HFFc6 (cell line): ENCODE measurements at places on chromosomes 12 and 14. TPM values are rescaled to one million over a fixed set of nuclear protein-coding genes. Genes with fewer than 3 reads are reported as not detected.

- DNase-seq = no peak
- peaks cover 23% of the 10 kb centered on the region for H3K36me3 ChIP-seq
- H3K27ac ChIP-seq = peak overlapping the region; percentile 24
- H3K4me1 ChIP-seq = peaks cover 4% of the 10 kb centered on the region; the same call in 1 of the 2 replicates
Measured at GRCh38 chr12:55946553-55946952, 15.6 kb downstream of the DGKA start.

- no peaks in the 10 kb centered on the region; the same call in 1 of the 2 replicates for H3K27me3 ChIP-seq
- H3K27ac ChIP-seq = no peak overlapping the region
- no peaks in the 10 kb centered on the region for H3K4me1 ChIP-seq
- H3K4me3 ChIP-seq = no peak overlapping the region
- no peaks in the 10 kb centered on the region for H3K36me3 ChIP-seq
- DNase-seq = no peak
Measured at GRCh38 chr12:118694128-118694775, 287.1 kb upstream of the SRRM4 start.

DNA sequence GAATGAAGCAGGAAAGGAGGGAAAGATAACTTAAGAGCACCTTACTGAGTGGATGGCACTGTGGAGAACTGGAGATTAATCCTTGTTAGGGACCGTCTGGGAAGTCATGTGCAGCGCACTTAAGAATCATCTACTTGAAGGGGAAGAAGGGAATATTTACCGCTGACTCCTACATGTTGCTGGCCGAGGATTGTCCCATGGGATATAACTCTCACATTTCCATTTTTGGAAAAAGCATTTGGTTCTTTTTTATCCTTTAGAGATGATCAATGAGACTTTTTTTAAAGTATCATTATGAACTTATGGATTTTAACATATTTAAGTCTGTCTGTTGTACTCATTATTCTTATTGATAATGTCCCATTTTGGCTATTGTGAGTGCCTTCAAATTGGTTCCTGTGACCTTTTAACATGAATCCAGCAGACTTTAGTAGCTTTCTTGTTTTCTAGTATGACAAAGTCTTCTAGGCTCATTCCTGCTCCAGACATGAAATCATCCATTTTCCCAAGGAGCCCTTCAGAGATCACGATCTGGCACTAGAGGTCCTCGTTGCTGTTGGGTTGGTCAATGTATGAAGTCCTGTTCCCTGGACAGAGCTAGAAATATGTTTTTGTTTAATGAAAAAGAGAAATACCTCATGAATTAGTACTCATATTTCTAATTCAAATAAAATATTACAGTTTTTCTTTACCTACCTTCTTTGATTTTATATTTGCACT is 20.2 kb upstream of the FAM234B start:
- H3K4me1 ChIP-seq = peaks cover 18% of the 10 kb centered on the region
- no peak overlapping the region for H3K27ac ChIP-seq
- H3K36me3 ChIP-seq = no peaks in the 10 kb centered on the region

- H3K27ac ChIP-seq = no peak overlapping the region
- H3K4me3 ChIP-seq = no peak overlapping the region
- no peaks in the 10 kb centered on the region for H3K36me3 ChIP-seq
- H3K27me3 ChIP-seq = peaks cover 4% of the 10 kb centered on the region
- DNase-seq = no peak
- H3K4me1 ChIP-seq = no peaks in the 10 kb centered on the region
Measured at GRCh38 chr12:46177837-46178608, 90.8 kb downstream of the SLC38A1 start.

DNA sequence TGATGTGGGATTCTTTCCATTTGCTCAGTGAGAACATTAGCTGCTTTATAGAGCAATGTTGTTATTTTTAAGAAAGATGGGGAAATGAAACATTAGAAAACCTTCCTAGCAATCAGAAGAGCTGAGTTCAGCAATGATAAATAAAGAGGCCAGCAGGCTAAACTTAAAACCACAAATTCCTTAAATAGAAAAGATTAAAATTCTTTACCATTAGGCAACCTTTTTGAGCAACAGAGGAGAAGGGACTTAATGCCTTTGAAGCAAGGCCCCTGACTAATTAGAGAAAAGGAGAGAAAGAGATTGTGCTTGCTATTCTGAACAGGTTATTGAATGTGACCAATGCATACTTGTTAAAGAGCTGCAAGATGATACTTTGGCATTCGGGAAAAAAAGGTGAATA is 160.8 kb upstream of the LMO3 start:
- H3K4me1 ChIP-seq = no peaks in the 10 kb centered on the region
- peaks cover 8% of the 10 kb centered on the region; the same call in 1 of the 2 replicates for H3K36me3 ChIP-seq
- no peak for DNase-seq
- H3K27me3 ChIP-seq = no peaks in the 10 kb centered on the region

DNA sequence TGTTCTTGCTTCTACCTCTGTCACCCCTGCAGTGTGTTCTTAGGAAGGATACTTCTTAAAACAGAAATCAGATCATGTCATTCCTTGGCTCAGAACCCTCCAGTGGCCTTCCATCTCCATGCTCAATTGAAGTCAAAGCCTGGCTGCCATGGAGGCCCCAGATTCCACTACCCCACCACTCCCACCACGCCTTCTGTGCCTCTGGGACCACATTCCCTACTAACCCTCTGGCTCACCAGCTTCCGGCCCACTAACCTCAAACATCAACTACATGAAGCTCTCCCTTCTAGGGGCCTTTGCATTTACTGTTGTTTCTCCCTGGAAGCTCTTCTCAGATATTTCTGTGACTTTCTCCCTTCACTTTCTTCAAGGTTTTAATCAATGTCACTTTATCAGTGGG is 76.1 kb upstream of the REP15 start:
- H3K4me3 ChIP-seq = no peak overlapping the region
- DNase-seq = no peak
- H3K27me3 ChIP-seq = peaks cover 3% of the 10 kb centered on the region
- H3K27ac ChIP-seq = peak overlapping the region; percentile 62

DNA sequence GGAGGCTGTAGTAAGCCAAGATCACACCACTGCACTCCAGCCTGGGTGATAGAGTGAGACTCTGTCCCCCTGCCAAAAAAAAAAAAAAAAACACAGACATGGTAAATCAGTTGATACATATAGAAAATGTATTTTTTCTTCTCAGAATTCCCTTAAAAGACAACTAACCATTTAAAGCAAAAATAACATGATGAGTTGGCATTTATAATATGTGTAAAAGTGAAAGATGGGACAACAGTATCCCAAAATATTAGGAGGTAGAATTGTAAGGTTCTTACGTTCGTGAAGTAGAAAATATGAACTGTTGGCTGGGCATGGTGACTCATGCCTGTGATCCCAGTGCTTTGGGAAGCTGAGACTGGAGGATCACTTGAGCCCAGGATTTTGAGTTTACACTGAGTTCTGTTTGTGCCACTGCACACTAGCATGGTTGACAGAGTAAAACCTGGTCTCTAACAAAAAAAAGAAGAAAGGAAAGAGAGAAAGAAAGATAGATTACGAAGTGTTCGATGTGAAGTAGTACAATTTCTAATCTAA is 296.7 kb downstream of the FBXL14 start:
- H3K27me3 ChIP-seq = 0 out of 2 replicates have a peak, but pooled peaks cover 3% of the 10 kb centered on the region
- DNase-seq = no peak
- peaks cover 22% of the 10 kb centered on the region for H3K4me1 ChIP-seq
- H3K27ac ChIP-seq = peak overlapping the region; percentile 40
- H3K4me3 ChIP-seq = no peak overlapping the region

GRCh38 chr12:16093825-16094224 is 182.7 kb downstream of the DERA start:
- H3K4me3 ChIP-seq = no peak overlapping the region
- no peak overlapping the region for H3K27ac ChIP-seq
- no peaks in the 10 kb centered on the region for H3K4me1 ChIP-seq
- DNase-seq = no peak
- peaks cover 2% of the 10 kb centered on the region; the same call in 1 of the 2 replicates for H3K27me3 ChIP-seq

- H3K4me3 ChIP-seq = no peak overlapping the region
- no peaks in the 10 kb centered on the region; the same call in none of the 2 replicates for H3K27me3 ChIP-seq
- H3K27ac ChIP-seq = no peak overlapping the region
- no peak for DNase-seq
- no peaks in the 10 kb centered on the region for H3K36me3 ChIP-seq
- no peaks in the 10 kb centered on the region for H3K4me1 ChIP-seq
Measured at GRCh38 chr12:100472325-100472724, 1.3 kb upstream of the NR1H4 start.

DNA sequence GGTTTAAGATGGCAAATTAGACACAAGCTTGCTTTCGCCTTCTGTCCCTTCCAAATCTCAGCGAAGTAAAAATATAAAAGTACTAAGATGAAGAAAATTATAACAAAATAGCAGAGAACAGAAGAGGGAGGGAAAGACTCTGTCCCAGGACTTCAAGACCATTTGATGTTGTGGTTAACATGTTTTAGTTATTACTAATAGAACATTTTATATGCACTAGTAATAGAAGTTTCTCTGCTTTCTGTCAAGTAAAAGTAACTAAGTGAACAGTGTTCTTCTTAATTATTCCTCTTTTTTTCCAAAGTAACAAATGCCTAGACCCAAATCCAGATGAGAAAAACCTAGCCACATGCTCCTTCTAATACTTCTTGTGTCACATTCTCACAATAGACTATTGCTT is 85.1 kb upstream of the DAAM1 start:
- peak overlapping the region; percentile 38 for H3K27ac ChIP-seq
- H3K4me1 ChIP-seq = peaks cover 35% of the 10 kb centered on the region
- H3K36me3 ChIP-seq = no peaks in the 10 kb centered on the region
- H3K4me3 ChIP-seq = peak overlapping the region; percentile 27; the same call in 1 of the 2 replicates
- peaks cover 3% of the 10 kb centered on the region; the same call in 1 of the 2 replicates for H3K27me3 ChIP-seq

GRCh38 chr14:27890259-27890658 is 876.3 kb upstream of the FOXG1 start:
- DNase-seq = no peak
- no peaks in the 10 kb centered on the region for H3K4me1 ChIP-seq
- H3K27me3 ChIP-seq = no peaks in the 10 kb centered on the region
- no peaks in the 10 kb centered on the region for H3K36me3 ChIP-seq

GRCh38 chr12:116320791-116321217 is 43.3 kb upstream of the MED13L start:
- H3K27me3 ChIP-seq = peaks cover 2% of the 10 kb centered on the region
- peak overlapping the region; percentile 98 for H3K27ac ChIP-seq
- H3K4me3 ChIP-seq = peak overlapping the region; percentile 80
- H3K36me3 ChIP-seq = no peaks in the 10 kb centered on the region

- no peaks in the 10 kb centered on the region for H3K36me3 ChIP-seq
- no peak for DNase-seq
- H3K4me1 ChIP-seq = no peaks in the 10 kb centered on the region
- H3K27me3 ChIP-seq = peaks cover 12% of the 10 kb centered on the region
- H3K4me3 ChIP-seq = no peak overlapping the region
Measured at GRCh38 chr14:101715210-101716076, 46.1 kb upstream of the PPP2R5C start.

GRCh38 chr12:49683599-49684309 is 23.5 kb downstream of the FMNL3 start:
- H3K27ac ChIP-seq = no peak overlapping the region
- no peak overlapping the region for H3K4me3 ChIP-seq
- no peaks in the 10 kb centered on the region for H3K27me3 ChIP-seq
- no peaks in the 10 kb centered on the region for H3K36me3 ChIP-seq

DNA sequence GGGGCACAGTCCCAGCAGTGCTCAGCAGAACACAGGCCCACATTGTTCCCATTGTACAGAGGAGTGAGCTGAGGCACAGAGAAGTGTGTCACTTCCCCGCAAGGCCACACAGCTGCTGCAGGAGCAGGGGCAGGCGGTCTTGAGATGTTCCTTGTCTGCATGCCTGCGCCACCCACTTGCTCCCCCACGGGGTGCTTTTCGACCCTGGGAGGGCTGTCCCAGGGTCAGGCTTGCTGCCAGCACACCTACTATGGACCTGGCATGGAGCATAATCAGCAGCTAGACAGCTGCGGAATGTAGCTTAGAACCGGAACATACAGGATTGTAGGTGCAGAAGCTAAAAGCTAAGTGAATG is 7.8 kb upstream of the EP400 start:
- H3K4me3 ChIP-seq = no peak overlapping the region
- H3K27me3 ChIP-seq = peaks cover 3% of the 10 kb centered on the region; the same call in 1 of the 2 replicates
- peaks cover 27% of the 10 kb centered on the region for H3K36me3 ChIP-seq
- no peak for DNase-seq
- no peaks in the 10 kb centered on the region for H3K4me1 ChIP-seq

DNA sequence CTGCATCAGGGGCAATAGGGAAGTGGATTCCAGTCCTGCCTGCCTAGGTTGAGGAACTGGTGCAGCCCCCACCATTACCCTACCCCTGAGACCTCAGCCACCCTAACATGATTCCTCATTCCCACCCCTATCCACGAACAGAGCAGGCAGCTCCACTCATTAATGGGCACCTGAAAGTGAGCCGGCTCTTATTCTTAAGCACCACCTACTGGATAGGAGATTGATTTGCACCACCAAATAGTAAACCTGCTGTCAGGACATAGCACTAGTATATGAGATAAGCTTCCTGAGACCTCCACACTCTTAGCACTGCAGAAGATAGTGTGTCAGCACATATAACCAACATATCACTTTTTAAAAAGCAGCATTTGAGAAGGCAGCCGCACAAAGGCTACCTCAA is 573.2 kb downstream of the SOX5 start:
- DNase-seq = no peak
- H3K4me1 ChIP-seq = no peaks in the 10 kb centered on the region
- H3K4me3 ChIP-seq = no peak overlapping the region

GRCh38 chr14:36293824-36294223 is 26.6 kb downstream of the MBIP start:
- H3K27me3 ChIP-seq = no peaks in the 10 kb centered on the region; the same call in none of the 2 replicates
- no peak overlapping the region for H3K4me3 ChIP-seq
- peaks cover 35% of the 10 kb centered on the region for H3K36me3 ChIP-seq
- H3K4me1 ChIP-seq = peaks cover 8% of the 10 kb centered on the region; the same call in 1 of the 2 replicates
- peak; percentile 37 for DNase-seq
- H3K27ac ChIP-seq = no peak overlapping the region

GRCh38 chr14:103450416-103450815 is 65.2 kb downstream of the MARK3 start:
- H3K36me3 ChIP-seq = peaks cover 26% of the 10 kb centered on the region
- no peak overlapping the region for H3K4me3 ChIP-seq
- H3K27ac ChIP-seq = no peak overlapping the region; the same call in 1 of the 2 replicates
- no peaks in the 10 kb centered on the region for H3K27me3 ChIP-seq
- no peak for DNase-seq

The SCFD1 gene
- 99.3 to 113 TPM (median 100 TPM) in 3 replicates for total RNA-seq

The RNASE1 gene
- not detected in 3 replicates for total RNA-seq

The RDH12 gene
- total RNA-seq = not detected in 3 replicates

The BCL2L14 gene
- total RNA-seq = not detected in 3 replicates

The TMEM132C gene
- not detected in 3 replicates for total RNA-seq

The OSGEP gene
- total RNA-seq = 23.4 and 28.8 TPM in 2 replicates

The P2RX2 gene
- not detected in 3 replicates for total RNA-seq

The TRHDE gene
- 62.0 to 86.3 TPM (median 70.7 TPM) in 3 replicates for total RNA-seq
